H1 (cell line): ENCODE measurements at places on chromosomes 13 and 19. TPM values are rescaled to one million over a fixed set of nuclear protein-coding genes. Genes with fewer than 3 reads are reported as not detected.

GRCh38 chr19:48741129-48741999 lies 954 bp upstream of the RASIP1 start:
- no peak for DNase-seq
- H3K4me1 ChIP-seq, result peaks cover 26% of the 10 kb centered on the region
- H3K36me3 ChIP-seq, result no peaks in the 10 kb centered on the region
- H3K4me3 ChIP-seq, result no peak overlapping the region

DNA sequence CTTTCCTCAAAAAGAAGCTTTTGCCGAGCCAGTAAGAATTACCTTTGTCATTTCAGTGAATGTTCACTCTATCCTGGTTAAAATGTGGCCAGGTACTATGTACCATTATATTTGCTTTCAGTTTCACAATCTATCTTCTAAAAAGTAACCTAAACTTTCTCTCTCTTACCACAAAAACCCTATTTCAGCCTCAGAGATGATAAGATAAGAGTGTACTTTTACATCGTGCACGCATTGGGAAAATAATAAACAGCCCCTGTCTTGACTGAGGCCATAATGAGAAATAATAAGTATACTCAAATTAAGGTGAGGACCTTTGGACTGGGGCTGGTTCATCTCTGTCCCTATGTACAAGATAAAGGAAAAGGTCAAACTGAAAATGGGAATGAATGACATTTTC lies 77.7 kb downstream of the ZNF726 start:
- no peaks in the 10 kb centered on the region for H3K4me1 ChIP-seq
- H3K4me3 ChIP-seq, result no peak overlapping the region
- H3K27me3 ChIP-seq, result no peaks in the 10 kb centered on the region
- no peak for DNase-seq
- H3K27ac ChIP-seq, result no peak overlapping the region

- H3K4me3 ChIP-seq, result no peak overlapping the region
- no peaks in the 10 kb centered on the region for H3K4me1 ChIP-seq
- no peak for DNase-seq
- no peaks in the 10 kb centered on the region for H3K36me3 ChIP-seq
Observed at GRCh38 chr13:111584101-111584672, 263.7 kb downstream of the TEX29 start.

The ZNF573 gene
- total RNA-seq, result 13.8 and 14.9 TPM in 2 replicates

The PRSS57 gene
- total RNA-seq, result not detected in 2 replicates
